ENCODE measurements at places on chromosomes 1 and 21.

- DNase-seq = no peak
These were observed 35.2 kb downstream of the KANK4 start for GRCh38 chr1:62283986-62284385.

DNA sequence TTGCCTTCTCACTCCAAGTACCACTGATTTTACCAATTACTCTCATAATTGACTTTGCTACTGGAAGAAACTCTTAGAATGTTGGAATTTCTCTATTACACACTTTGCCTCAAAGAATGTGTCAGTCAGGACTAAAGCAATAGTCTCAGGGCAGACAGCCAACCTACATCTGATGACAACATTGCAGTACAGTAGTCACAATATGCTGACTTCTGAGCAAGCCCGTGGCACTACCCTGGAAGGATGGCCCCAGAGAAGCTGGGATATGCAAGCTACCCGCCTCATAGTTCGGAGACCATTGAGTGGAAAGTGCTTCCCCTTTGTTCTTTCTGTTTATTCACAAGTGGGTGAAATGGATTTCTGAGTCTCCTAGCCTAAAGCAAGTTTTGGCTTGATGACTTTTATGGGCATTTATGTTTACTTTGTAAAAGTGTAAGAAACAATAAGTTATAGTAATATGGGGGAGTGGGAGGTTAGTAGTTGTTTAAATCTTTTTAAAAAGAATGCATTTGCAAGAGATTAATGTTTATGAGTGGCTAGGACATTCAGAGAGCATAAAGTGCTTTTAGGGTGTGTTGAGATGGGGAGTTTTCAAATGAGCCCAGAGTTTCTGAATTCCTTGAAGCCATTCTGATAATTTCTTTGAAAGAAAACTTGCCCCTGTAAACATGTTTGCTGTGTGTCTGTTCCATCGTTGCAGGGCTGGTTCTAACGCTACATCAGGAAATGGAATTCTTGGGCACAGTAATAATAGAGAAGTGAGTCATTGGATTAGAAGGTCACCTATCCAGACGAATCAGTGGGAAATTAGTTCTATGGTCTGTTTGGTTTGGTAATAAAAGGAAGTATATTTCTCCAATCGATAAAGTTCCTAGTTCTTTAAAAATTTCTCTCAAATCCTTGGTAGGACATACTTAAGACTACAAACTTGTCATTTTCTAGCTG, 63.8 kb downstream of the LMO4 start:
- no peak for DNase-seq

GRCh38 chr1:10387677-10388386, 11.0 kb upstream of the PGD start:
- DNase-seq = peak; percentile 92

DNA sequence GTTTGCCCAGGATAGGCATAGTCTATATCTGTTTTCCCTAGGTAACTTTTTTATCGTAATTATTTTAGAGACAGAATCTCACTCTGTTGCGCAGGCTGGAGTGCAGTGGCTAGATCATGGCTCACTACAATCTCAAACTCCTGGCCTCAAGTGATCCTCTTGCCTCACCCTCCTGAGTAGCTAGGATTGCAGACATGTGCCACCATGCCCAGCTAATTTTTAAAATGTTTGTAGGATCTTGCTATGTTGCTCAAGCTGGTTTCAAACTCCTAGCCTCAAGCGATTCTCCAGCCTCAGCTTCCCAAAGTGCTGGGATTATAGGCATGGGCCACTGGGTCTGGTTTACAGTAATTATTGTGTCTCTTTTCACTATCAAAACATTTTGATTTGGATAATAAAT, 58.6 kb upstream of the SOX13 start:
- no peak for DNase-seq

DNA sequence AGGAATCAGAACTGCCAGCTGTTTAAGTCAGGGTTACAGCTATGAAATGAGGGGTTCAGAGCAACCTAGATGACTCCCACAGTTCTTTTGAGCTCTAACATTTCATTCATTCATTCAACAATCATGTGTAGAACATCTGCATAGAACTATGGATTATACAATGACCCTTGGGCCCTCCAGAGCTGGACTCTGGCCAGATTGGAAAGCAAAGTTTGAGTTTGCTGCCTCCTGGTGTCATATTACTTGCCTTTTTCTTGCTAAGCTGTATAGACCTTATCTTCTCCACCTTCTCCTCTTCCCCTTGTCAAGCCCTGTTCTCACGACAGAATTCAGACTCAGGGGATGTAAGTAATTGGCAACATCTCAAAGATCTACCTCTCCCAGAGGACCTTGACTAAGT, 4.0 kb downstream of the CASQ2 start:
- DNase-seq = peak; percentile 0

- no peak for DNase-seq
These were observed 17.7 kb downstream of the IRF2BP2 start for GRCh38 chr1:234592240-234592639.

All from AML-193 (cell line).